ENCODE measurements at places on chromosomes 2 and 18.

DNA sequence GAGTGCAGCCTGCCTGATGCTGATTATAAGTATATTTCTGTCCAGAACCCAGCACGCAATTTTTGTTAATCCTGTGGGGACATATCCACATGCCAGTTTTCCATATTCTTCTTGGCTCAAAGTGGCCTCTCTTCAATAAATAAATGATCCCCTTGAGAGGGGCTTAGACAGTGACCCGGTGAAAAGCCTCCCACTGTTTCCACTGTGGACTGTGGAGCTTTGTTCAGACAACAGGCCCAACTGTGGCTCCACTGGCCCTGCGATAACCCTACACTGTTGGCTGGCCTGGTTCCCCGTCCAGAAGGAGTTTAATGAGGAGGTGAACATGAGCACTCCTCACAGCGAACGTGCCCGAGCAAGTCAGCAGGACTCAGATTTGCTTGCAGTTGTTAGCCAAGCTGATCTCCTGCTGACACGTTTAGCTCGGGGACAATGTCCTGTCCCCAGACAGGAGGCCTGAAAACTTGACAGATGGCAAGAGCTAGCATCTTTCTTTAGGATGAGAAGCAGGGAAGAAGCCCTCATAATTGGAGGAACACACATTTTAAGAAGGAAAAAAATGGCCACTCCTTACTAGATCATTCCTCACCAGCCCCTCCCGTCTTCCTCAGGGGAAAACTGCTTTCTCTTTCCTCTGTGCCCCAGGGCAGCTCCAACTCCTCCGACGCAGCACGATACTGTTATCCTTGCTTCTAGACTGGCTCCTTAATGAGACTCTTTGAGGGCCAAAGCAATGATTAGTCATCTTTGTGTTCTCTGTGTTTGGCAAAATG is 20.0 kb upstream of the MTCL1 start:
- no peak for DNase-seq

DNA sequence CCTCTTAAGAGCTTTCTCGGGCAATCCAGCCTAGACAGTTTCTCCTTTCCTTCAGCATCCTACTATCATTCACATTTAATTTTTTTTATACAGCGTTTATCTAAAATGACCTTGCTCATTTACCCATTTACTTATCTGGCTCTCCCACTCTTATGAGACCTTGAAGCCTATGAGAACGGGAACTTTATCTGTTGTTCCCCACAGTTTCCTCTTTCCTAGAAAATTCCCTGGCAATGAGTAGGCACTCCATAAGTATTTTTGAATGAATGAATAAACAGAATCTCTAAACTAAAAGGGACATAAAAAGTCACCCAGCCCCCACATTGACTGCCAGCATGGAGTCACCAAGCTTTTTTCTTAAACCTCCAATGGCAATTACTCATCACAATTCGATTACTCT is 353.2 kb downstream of the METTL4 start:
- no peak for DNase-seq

DNA sequence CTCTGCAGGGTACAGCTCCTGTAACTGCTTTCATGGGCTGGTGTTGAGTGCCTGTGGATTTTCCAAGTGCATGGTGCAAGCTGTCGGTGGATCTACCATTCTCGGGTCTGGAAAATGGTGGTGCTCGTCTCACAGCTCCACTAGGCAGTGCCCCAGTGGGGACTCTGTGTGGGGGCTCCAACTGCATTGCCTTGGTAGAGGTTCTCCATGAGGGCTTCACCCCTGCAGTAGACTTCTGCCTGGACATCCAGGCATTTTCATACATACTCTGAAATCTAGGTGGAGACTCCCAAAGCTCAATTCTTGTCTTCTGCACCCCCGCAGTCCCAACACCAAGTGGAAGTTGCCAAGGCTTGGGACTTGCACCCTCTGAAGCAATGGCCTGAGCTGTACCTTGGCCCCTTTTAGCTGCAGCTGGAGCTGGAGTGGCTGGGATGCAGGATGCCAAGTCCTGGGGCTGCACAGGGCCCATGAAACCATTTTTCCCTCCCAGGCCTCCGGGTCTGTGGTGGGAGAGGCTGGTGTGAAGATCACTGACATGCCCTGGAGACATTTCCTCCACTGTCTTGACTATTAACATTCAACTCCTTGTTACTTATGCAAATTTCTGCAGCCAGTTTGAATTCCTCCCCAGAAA is 41.6 kb downstream of the EDAR start:
- no peak for DNase-seq

- DNase-seq: no peak
Measured at GRCh38 chr18:21684731-21685130, 19.8 kb downstream of the ABHD3 start.

- DNase-seq: no peak
Measured at GRCh38 chr18:13401826-13402225, 183.3 kb downstream of the LDLRAD4 start.

DNA sequence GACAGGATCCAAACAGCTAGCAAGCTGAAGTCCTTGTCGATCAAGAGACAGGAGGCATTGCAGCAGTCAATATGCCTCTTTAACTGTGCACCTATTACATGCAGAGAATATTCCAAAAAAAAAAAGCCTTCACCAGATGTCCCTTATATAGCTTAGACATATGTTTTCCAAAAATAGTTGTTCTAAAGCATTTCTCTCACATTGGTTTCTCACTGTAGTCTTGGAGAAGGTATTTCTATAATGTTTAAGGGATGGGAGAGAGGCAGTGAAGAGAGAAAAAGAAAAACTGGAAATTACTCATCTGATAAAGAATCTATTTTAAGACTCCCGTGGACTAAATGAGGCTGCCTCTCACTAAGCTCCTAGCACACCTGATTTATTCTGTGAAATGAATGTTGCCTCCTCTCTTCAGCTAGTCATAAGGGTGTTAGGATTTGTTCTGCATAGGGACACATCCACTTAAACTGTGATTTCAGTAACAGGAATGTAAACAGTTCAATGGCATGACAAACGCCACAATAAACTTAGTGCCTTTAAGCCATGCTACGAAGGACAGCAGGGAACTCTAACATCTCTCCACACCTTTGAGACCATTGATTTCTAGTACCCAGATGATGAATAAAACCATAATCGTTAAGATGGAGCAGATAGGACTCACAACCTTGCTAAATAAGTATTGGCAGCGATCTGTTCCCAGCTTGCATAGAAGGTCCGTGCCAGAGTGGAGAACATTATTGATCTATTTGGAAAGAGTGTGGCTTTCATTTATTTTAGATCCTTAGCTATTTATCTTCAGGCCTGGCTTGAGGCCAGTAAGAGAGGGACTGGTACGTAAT is 98.6 kb upstream of the NCK2 start:
- no peak for DNase-seq

- DNase-seq: no peak
Measured at GRCh38 chr2:201931475-201931874, 102.2 kb upstream of the FZD7 start.

- DNase-seq: no peak
Measured at GRCh38 chr2:9228088-9228751, 21.6 kb downstream of the ASAP2 start.

DNA sequence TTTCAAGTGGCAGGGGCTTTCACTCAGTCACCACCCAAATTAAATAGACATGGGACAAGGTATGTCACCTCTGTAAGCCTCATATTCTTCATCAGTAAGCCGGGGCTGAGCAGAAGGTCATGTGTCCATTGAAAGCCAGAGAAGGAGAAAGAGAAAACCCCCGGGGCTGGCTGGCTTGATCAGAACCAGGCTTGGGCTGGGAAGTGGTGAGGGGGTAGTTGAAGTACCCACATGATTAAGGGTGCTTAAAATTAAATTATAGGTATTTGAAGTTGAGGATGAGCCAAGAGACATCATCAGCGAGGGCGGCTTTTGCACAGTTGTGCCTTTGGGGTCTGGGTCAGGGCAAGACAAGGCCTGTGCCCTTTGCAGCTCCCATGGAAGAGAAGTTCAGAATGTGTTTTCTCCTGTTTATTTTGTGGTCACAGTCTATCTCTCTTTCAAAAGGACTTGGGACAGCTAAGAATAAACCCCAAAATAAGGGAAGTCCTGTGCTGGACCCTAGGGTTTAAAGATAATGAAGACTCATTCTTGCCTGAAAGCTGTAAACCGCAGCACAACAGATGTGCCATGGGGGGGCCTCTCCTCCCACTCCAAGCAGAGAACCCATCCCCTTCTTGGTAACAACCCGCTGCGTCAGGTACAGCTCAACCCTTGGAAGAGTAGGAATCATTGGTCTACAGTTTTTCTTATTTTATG is 10.7 kb downstream of the DBI start:
- no peak for DNase-seq

DNA sequence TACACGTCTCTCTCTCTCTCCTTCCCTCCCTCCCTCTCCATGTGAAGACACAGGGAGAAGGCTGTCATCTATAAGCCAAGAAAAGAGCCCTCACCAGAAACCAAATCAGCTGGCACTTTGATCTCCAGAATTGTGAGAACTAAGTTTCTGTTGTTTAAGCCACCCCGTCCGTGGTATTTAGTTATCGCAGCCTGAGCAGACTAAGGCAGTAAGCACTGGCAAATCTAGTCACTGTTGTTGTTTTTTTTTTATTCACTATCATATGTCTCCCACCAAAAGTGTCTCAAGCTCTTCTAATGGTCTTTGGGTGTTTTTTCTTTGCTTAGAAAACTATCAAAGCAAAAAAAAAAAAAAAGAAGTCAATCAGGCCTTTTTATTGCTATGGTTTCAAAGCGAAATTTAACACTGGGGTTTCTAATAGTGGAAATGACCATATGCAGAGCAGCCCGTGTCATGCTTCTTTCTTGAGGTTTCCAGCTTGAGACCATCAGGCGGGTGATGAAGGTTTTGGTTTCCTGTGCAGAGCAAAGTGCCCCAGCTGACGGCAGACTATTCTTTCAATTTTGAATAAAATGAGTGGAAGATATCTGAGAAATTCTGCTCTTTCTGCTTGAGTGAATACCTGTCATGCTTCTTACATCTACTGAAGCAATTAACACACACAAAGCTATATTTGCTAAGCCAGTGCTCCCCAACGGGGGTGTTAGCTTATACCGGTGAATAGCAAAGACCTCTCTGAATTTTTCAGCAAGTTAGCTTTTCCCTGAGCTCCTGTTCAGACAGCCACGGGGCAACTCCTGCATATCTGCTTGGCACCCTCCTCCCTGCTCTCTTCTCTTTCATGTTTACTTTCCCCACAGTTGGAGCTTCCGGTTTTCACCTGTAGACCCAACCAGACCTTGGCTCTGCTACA is 394.1 kb upstream of the ATP5MC3 start:
- no peak for DNase-seq

DNA sequence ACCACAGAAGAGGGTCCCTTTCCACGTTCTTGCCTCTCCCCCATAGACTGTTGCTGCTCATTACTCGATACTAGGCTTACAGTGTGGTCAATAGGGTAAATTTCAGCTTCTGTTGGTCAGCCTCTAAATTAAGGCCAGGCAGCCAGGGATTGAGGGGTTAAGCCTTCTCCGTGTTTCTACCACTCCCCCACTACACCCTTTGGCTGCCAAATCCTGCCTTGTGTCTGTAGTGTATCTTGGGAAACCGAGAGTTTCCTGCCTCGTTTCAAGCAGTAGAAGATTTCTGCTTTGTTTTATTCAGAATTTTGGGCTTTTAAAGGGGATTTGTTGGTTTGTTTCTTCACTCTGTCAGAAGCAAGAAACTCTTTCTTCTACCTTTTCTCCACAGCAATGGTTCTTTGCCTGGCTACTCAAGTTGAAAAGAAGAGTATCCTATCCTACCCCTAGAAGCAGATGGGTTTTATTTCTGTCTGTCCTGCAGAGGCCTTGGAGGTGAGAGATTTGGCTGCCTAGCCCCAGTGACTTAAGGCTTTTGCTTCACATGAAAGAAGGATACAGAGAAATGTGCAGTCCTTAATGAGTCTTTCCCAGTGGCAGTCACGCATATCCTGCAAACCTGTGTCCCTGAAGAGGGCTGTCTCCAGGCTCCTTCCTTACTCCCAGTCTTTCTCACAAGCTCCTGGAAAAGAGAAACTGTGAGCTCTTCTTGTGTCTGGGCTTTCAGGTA is 261.5 kb upstream of the TANK start:
- DNase-seq: no peak

GRCh38 chr18:3402982-3403451 is 47.0 kb upstream of the TGIF1 start:
- no peak for DNase-seq

Data from chondrocyte (in vitro differentiated cells).